M059J (cell line): ENCODE measurements at places on chromosomes 12 and 14. TPM values are rescaled to one million over a fixed set of nuclear protein-coding genes. Genes with fewer than 3 reads are reported as not detected.

DNA sequence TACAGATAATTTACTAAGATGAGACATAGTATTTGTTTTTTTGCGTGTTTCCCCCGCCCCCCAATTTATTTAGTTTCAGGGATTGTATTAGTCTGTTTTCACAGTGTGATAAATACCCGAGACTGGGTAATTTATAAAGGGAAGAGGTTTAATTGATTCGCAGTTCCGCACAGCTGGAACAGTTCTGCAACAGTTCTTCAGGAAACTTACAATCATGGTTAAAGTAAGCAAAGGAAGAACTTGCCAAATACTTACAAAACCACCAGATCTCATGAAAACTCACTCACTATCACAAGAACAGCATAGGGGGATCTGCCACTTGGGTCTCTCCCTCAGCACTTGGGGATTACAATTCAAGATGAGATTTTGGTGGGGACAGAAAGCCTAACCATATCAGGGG is 48.9 kb downstream of the LRRIQ1 start:
- DNase-seq = no peak

- DNase-seq = no peak
These were observed 374.9 kb downstream of the FUT8 start for GRCh38 chr14:65787461-65787860.

DNA sequence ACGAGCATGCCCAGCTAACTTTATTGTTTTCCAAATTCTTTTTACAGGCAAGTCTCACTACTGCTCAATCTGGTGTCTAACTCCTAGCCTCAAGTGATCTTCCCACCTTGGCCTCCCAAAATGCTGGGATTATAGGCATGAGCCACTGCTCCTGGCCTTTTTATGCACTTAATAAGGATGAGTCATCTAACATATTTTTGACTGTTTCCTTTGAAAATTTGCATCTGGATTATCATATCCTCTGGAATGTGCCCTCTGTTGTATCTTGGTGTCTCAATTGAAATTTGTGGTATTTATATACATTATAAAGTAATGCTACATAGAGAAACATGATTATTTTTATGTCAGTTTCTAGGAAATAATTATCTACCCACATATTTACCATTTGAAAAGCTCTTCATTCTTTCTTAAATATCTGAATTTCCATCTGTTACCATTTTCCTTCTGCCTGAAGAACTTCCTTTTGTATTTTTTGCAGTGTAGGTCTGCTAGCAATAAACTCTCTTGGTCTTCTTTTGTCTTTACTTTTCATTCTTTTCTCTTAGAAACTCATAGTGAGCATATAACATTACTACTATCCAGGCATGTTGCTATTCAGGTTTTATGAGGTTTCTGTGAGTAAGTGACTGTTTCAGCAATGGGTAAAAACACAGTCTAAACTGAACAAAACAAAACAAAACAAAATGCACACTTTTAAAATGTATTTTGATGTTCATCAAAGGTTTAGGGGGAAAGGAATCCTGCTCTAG is 52.8 kb upstream of the CNOT2 start:
- peak; percentile 16 for DNase-seq

GRCh38 chr12:102439426-102440405 is 40.6 kb downstream of the IGF1 start:
- peak; percentile 9 for DNase-seq

GRCh38 chr14:54465654-54466053 is 23.1 kb downstream of the GMFB start:
- no peak for DNase-seq

DNA sequence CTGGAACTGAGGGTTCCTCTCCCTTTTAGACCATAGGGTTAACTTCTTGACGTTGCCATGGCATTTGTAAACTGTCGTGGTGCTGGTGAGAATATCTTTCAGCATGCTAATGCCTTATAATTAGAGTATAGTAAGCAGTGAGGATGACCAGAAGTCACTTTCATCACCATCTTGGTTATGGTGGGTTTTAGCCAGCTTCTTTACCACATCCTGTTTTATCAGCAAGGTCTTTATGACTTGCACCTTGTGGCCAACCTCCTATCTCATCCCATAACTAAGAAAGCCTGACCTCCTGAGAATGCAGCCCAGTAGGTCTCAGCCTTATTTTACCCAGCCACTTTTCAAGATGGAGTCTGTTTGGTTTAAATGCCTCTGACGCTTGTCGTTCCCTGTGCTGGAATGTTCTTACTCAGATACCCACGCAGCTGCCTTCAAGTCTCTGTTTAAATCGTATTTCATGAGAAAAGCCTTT is 44.2 kb downstream of the BBS10 start:
- peak; percentile 52 for DNase-seq

- no peak for DNase-seq
These were observed 23.4 kb downstream of the TSPAN8 start for GRCh38 chr12:71134405-71134804.

SERPINA5 gene
- 0.05 TPM in 1 of 2 replicates, not detected in the other for total RNA-seq

SVOP gene
- total RNA-seq = not detected in 2 replicates

FSCB gene
- total RNA-seq = not detected in 2 replicates
